ENCODE measurements at places on chromosomes 11 and 22.
A peak's percentile ranks its signal among the peaks of the same experiment; 100 is the strongest.

GRCh38 chr11:17386331-17387084 is 2.0 kb downstream of the KCNJ11 start:
- DNase-seq: peak; percentile 65

- peak; percentile 81 for DNase-seq
These were observed 73.3 kb downstream of the ENTHD1 start for GRCh38 chr22:39820256-39820655.

GRCh38 chr11:77071671-77072605 is 5.2 kb downstream of the CAPN5 start:
- no peak for DNase-seq

DNA sequence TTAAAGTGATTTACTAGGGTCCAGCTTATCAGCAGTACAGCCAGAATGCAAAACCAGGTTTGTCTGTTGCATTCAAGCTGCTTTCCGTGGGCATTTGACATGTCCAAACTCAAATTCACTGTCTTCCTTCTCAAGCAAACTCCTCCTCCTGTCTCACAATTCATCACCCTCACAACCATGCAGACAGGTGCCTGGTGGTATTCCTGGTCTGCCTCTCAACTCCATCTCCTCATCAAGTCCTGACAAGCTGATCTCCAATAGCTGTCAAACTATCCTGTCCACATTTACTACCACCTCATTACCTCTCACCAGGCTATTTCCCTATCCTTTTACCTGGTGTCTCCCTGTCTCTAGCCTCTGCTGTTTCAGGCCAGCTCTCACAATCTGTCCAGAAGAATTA is 49.1 kb upstream of the LYVE1 start:
- DNase-seq: no peak

- no peak for DNase-seq
These were observed 664 bp upstream of the LAMTOR1 start for GRCh38 chr11:72103754-72104167.

- no peak for DNase-seq
These were observed 168.5 kb upstream of the CCDC90B start for GRCh38 chr11:83454674-83455073.
